ENCODE measurements at places on chromosomes 11 and 22. TPM values are rescaled to one million over a fixed set of nuclear protein-coding genes. Genes with fewer than 3 reads are reported as not detected.

Gene TMPRSS4
- total RNA-seq: not detected

Gene TRIM51
- total RNA-seq: not detected

Gene RHOD
- total RNA-seq: 39.1 TPM

Gene TBX10
- total RNA-seq: not detected

Gene ISX
- not detected for total RNA-seq

Gene CTSD
- total RNA-seq: 782 TPM

Gene MPST
- 116 TPM for total RNA-seq

Gene IL17REL
- total RNA-seq: not detected

Gene IL18
- 17.0 TPM for total RNA-seq

Gene NFAM1
- total RNA-seq: 3.5 TPM

Gene RIMBP3C
- 0.04 TPM for total RNA-seq

Gene DCHS1
- 9.3 TPM for total RNA-seq

Gene E2F8
- 2.2 TPM for total RNA-seq

Gene P2RX6
- total RNA-seq: 5.4 TPM

Gene SCUBE1
- 0.16 TPM for total RNA-seq

Gene PKDREJ
- total RNA-seq: 0.07 TPM
